ENCODE measurements at places on chromosomes 4 and X.

DNA sequence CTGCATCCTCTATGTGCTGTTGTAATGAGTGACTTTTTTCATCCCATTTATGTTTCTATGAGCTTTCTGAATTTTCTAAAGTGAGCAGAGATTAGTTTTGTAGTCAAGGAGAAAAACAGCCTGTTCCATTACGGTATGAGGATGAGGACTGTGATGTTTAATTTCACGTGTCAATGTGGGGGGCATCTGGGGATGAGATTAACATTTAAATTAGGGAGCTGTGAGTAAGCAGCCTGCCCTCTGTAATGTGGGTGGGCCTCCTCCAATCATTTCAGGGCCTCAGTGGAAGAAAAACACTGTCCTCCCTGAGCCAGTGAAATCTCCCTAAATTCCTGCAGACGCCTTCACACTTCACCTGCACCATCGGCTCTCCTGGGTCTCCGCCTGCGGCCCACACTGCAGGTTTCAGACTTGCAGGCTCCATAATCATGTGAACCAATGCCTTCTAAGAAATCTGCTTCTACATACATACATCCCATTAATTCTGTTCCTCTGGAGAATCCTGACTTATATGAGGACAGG, 121.7 kb downstream of the AFAP1 start:
- DNase-seq = no peak

GRCh38 chr4:137946453-137947174, 295.5 kb downstream of the SLC7A11 start:
- DNase-seq = no peak

- DNase-seq = no peak
These were observed 138.3 kb downstream of the AREG start for GRCh38 chr4:74583089-74583700.

DNA sequence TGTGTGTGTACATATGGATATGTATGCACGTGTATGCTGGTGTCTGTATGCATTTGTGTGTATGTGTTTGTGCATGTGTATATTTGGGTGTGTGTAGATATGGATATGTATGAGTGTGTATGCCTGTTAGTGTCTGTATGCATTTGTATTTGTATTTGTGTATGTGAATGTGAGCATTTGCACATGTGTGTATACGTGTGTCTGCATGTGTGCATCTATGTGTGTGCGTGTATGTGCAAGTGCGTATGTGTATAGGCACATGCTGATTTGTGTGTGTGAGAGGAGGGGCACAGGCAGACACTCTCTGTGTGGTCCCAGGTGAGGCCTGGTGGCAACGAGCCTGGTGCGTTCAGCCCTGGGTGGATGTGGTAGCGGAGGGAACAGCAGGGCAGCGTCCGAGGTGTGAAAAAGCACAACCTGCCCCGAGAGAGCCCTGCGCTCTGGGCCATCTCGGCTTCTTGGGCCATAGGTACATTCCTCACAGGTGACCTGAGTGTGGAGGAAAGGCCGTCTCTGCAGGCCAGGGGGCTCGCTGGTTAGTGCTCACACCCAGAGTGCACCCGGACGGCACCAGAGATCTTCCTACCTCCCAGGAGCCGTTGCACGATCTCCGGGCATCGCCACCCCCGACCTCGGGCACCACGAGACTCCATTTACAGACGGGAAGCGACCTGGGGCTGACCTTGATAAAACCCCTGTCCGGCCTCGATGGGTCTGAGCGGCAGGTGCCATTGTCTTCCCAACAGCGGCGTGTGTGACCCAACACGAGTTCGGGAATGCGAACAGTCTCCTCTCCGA, 45.0 kb downstream of the ASMT start:
- DNase-seq = no peak

DNA sequence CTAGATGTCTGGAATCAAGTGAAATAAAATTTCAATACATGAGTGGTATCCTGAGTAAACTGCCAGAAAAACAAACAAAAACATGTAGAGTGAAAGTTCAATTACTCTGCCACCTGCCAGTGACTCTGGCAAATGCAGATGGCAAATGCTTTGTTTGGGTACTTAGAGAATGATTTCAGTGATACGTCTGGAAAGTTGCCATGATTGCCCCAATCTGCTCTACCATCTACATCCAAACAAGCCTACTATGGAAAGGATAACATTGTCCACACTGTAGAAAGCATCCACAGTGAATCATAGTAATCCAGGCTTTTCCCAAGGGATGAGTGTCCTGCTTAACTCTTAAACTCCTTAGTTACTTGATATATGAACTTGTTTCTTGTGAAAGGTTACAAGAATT, 3.4 kb downstream of the SPATA4 start:
- no peak for DNase-seq

Data from bone marrow (tissue), 2 donors.